ENCODE measurements at places on chromosomes 2 and 18. TPM values are rescaled to one million over a fixed set of nuclear protein-coding genes. Genes with fewer than 3 reads are reported as not detected.
A peak's percentile ranks its signal among the peaks of the same experiment; 100 is the strongest.

- no peak overlapping the region for H3K27ac ChIP-seq
- DNase-seq = no peak
- H3K4me3 ChIP-seq = no peak overlapping the region
These were observed 528.0 kb downstream of the CPS1 start for GRCh38 chr2:211084352-211084751.

The ZAP70 gene
- 1.4 TPM for total RNA-seq

The CAPG gene
- 108 TPM for total RNA-seq

DNA sequence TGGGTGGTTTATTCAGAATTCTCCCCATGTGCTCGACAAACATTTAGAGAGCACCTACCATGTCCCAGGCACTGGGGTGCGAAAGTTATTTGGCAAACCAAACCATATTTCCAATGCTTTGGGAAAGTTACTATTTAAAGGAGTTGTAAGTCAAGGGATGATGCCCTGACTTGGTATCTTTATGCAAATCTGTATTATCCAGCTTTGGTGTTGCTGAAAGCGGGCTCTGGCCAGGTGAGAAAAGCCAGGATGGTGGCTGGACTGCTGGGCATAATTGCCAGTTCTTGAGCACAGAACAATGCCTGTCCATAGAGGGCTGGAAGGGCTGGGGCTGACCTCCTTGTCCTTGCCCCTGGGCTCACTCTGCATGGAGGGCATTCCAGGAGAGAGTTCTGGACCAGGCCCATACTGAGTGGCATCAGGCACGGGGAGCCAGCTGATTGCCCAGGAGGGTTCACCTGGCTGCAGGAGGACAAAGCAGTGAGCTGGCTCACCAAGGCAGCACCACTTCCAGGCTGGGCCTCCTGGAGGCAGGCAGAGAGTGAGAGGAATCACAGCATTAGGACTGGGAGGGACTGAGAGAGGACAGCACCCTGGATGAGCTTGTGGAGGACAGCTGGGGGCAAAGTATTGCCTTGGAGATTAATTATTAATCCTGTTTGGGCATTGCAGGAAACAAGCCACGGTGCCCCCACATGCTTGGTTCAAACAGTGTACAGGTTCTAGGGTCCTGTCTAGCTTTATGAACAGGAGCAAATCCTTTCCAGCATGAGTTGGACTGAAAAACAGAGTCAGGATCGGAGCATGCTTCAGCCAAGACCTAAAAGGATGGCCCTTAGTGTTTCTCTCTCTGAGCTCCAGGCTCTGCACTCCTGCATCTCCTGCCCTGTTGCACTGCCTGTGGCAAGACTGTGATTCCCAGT is 7.1 kb downstream of the KHK start:
- H3K27ac ChIP-seq = peak overlapping the region; percentile 57
- no peaks in the 10 kb centered on the region for H3K27me3 ChIP-seq
- DNase-seq = peak; percentile 45
- H3K36me3 ChIP-seq = no peaks in the 10 kb centered on the region
- peaks cover 24% of the 10 kb centered on the region for H3K4me1 ChIP-seq
- H3K4me3 ChIP-seq = no peak overlapping the region

The CCNYL1 gene
- 17.6 TPM for total RNA-seq

The SLC11A1 gene
- 0.72 TPM for total RNA-seq

- H3K4me3 ChIP-seq = peak overlapping the region; percentile 62
- no peaks in the 10 kb centered on the region for H3K4me1 ChIP-seq
- peak overlapping the region; percentile 93 for H3K27ac ChIP-seq
- peak; percentile 10 for DNase-seq
These were observed 1.5 kb downstream of the CNRIP1 start for GRCh38 chr2:68317971-68318913.

The CYTIP gene
- 3.7 TPM for total RNA-seq

GRCh38 chr2:224147174-224147573 is 108.1 kb upstream of the SERPINE2 start:
- H3K27me3 ChIP-seq = no peaks in the 10 kb centered on the region
- H3K4me1 ChIP-seq = peaks cover 13% of the 10 kb centered on the region
- DNase-seq = peak; percentile 61
- peak overlapping the region; percentile 94 for H3K27ac ChIP-seq
- H3K36me3 ChIP-seq = no peaks in the 10 kb centered on the region

DNA sequence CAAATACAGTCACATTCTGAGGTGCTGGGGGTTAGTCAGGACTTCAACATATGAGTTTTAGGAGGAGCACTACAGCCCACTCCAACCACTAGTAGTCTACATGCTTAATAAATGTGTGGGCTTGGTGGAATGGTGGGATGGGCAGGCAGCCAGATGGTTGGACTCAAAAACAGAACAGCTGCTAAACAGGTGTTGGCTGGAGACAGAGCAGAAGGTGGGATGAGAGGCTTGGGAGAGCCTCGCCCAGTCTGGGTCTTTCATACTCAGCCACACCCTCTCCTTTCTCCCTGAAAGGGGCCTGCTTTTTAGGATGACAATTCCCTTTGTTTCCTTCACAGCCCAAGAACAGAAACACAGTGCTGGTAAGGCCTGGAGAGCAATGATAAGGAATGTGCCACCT is 143.9 kb upstream of the KLHL29 start:
- no peaks in the 10 kb centered on the region for H3K36me3 ChIP-seq
- H3K27me3 ChIP-seq = no peaks in the 10 kb centered on the region
- no peak for DNase-seq
- H3K27ac ChIP-seq = no peak overlapping the region
- peaks cover 4% of the 10 kb centered on the region for H3K4me1 ChIP-seq

The DAW1 gene
- total RNA-seq = 0.68 TPM

The CSRNP3 gene
- 14.0 TPM for total RNA-seq

The KCNS3 gene
- total RNA-seq = 5.1 TPM

The GCKR gene
- 7.4 TPM for total RNA-seq

- H3K4me1 ChIP-seq = no peaks in the 10 kb centered on the region
- DNase-seq = no peak
- no peaks in the 10 kb centered on the region for H3K36me3 ChIP-seq
- no peak overlapping the region for H3K4me3 ChIP-seq
These were observed 405.0 kb upstream of the SLC39A10 start for GRCh38 chr2:195252018-195252417.

DNA sequence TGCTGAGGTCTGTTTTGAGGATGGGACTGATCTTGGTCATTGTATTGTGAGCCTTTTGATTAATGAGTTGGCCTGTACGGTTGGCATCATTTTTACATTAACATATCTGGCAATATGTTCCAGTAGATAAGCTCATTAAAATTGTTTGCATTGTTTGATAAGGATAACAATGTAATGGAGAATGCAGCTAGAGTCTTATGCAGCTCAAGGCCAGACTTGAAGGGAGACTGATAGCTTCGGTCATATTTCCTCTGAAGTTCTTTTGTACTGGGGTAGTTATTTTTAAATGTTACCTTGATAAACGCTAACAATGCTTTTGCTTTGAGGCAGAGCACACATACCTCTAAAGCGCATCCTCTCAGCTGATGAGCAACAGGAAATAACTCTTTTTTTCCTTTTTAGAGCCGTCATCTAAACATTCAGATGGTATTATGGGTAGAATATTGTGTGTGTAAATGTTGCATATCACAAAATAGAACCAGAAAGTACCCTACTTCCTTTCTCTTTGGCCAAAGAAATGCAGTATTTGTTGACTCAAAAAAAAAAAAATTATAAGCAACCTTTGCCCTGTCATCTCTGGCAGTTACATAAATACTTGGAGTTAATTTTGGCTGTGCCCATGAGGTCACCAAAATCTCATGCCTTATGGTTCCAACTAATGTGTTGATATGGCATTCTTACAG is 1.3 kb downstream of the MAPRE2 start:
- peak overlapping the region; percentile 96 for H3K4me3 ChIP-seq
- no peak overlapping the region for H3K27ac ChIP-seq
- no peak for DNase-seq
- no peaks in the 10 kb centered on the region for H3K36me3 ChIP-seq
- no peaks in the 10 kb centered on the region for H3K27me3 ChIP-seq

GRCh38 chr18:68568364-68569155 is 146.3 kb downstream of the TMX3 start:
- no peak overlapping the region for H3K4me3 ChIP-seq
- H3K4me1 ChIP-seq = no peaks in the 10 kb centered on the region
- no peak for DNase-seq
- no peaks in the 10 kb centered on the region for H3K27me3 ChIP-seq
- H3K27ac ChIP-seq = no peak overlapping the region

DNA sequence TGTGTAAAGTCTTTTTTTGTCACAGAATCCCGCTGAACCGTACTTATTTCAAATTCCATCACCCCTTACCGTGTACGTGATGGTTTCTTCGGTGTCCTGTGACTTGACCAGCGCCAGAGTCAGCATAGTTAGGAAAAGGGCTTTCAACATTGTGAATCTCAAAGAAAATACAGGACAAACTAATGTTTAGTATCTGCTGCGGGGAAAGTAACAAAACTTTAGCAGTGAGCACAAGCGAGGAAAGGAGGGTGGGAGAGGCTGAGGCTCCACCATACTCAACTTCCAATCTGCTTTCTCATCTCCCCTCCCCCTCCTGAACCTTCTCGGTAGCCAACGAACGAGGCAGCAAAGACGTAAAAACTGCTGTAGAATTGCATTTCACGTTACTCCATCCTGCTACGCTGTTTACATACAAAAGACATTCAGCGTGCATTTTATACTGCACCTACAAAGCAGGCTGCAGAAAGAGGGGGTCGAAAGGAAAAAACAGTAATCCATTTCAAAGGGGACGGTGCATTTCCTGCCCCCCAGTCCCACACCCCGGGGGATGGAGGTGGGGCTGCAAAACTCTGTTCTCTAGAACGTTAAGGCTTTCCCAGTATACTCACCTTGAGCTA is 1.2 kb downstream of the EFEMP1 start:
- peaks cover 39% of the 10 kb centered on the region for H3K27me3 ChIP-seq
- no peaks in the 10 kb centered on the region for H3K36me3 ChIP-seq
- H3K4me3 ChIP-seq = peak overlapping the region; percentile 96
- peak overlapping the region; percentile 62 for H3K27ac ChIP-seq
- peak; percentile 36 for DNase-seq

GRCh38 chr2:76211991-76212985 is 501.6 kb upstream of the GCFC2 start:
- no peaks in the 10 kb centered on the region for H3K4me1 ChIP-seq
- no peak for DNase-seq
- H3K36me3 ChIP-seq = no peaks in the 10 kb centered on the region
- H3K4me3 ChIP-seq = no peak overlapping the region
- H3K27ac ChIP-seq = no peak overlapping the region

The CERKL gene
- total RNA-seq = 2.3 TPM

DNA sequence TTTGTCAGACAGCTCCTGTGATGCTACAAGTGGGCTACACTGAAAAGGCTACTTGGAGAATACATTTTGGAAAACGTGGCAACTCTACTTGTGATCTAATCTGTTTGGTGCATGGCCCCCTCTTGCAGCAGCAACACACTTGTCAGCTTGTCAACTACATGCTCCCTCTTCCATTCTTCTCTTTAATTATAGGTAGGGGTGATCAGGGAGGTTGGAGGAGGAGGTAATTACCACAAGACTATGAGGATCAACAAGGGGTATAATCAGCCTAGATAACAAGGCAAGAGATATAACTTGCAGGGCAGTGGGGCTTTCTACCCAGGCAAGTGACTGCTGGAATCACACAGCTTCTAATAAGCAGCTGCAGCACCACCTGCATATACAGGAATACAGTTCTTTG is 104.9 kb downstream of the ACVR1 start:
- no peaks in the 10 kb centered on the region for H3K27me3 ChIP-seq
- DNase-seq = no peak
- H3K36me3 ChIP-seq = no peaks in the 10 kb centered on the region
- H3K27ac ChIP-seq = no peak overlapping the region

DNA sequence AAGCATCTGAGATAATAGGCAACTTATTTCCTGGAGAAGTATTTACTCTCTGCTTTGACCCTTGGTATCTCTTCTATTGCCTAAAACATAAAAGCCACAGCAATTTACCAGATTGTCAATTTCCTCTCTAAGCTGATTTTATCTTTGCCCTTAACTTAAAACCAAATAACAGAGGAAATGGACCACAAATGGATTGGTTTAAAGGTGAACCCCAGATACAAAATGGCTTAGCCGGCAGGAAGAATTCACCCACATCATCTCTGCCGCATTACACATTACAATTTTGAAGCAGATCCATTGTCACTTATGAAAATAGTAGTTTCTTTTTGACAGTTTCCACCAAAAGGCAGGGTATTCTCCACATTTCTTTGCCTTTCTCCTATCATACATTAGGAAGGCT is 585.8 kb upstream of the CHAC2 start:
- no peak overlapping the region for H3K27ac ChIP-seq
- H3K36me3 ChIP-seq = no peaks in the 10 kb centered on the region
- DNase-seq = no peak
- H3K27me3 ChIP-seq = no peaks in the 10 kb centered on the region
- H3K4me3 ChIP-seq = no peak overlapping the region
- H3K4me1 ChIP-seq = peaks cover 7% of the 10 kb centered on the region

The LIMS3 gene
- total RNA-seq = 0.60 TPM

DNA sequence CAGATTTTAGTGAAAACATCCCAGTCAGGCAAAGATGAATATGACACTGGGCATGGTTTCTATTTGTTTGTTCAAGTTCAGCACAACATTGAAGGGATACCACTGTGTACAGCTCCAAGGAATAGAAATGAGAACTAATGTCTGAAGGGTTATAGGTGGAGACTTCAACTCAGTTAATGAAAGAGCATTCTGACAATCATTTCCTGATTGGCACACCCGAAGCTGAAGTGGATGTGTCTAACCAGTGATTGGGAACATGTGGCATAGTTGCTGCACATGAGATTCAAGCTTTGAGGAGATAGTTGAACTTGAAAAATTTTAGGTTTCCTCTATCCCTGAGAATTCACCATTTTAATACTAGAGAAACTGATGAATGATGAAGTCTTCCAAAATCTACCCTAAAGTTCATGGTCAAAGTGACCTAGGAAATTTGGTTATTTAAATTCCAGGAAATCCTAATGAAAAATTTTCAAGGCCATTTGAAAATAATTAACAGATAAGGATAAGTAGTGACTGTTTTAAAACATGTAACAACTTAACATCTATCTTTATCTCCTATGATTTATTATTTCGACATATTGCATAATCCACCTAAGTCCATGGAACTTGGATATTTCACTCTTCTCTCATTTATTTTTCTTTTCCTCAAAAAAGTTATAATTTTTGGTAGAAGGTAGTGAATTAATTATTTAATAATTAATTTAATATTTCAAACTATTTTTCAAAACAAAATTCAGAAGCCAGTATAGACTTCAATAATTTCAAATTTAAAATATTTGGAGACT is 38.0 kb downstream of the SLC9A4 start:
- no peaks in the 10 kb centered on the region for H3K27me3 ChIP-seq
- H3K36me3 ChIP-seq = no peaks in the 10 kb centered on the region
- no peak overlapping the region for H3K4me3 ChIP-seq
- no peak for DNase-seq

DNA sequence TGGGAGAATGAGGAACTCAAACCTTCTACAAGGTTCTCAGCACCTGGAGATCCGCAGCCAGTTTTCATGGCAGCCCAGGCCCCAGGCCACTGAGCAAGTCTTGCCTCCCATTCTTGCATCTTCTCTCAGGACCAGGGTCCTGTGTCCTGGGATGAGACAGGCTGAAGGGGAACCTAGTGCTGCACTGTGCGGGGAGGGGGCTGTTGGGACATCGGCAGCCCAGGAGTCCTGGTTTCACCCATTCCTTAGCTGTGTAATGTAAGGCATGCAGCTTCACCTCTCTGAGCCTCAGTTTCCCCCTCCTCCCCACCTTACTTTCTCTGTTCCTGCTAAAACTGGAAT is 43.9 kb downstream of the TNS1 start:
- H3K4me1 ChIP-seq = peaks cover 7% of the 10 kb centered on the region
- no peak overlapping the region for H3K4me3 ChIP-seq
- H3K27ac ChIP-seq = no peak overlapping the region
- DNase-seq = no peak
- no peaks in the 10 kb centered on the region for H3K27me3 ChIP-seq
- H3K36me3 ChIP-seq = no peaks in the 10 kb centered on the region

GRCh38 chr2:85399183-85399455 is 11.0 kb downstream of the CAPG start:
- no peak for DNase-seq
- H3K36me3 ChIP-seq = no peaks in the 10 kb centered on the region
- no peaks in the 10 kb centered on the region for H3K4me1 ChIP-seq
- H3K4me3 ChIP-seq = no peak overlapping the region
- H3K27me3 ChIP-seq = no peaks in the 10 kb centered on the region

The CRACDL gene
- 0.47 TPM for total RNA-seq
